Tracheal epithelial cell (primary cell): ENCODE measurements at places on chromosomes 12 and 14. TPM values are rescaled to one million over a fixed set of nuclear protein-coding genes. Genes with fewer than 3 reads are reported as not detected.

Gene RHOJ
- total RNA-seq: 0.21 and 0.24 TPM in 2 replicates

Gene SPTB
- under 0.01 TPM in 1 of 2 replicates, not detected in the other for total RNA-seq

Gene KLRC4
- not detected in 2 replicates for total RNA-seq

Gene CLMN
- 6.4 and 7.2 TPM in 2 replicates for total RNA-seq

Gene CARMIL3
- total RNA-seq: under 0.01 and 0.24 TPM in 2 replicates

Gene CPM
- 7.5 and 19.8 TPM in 2 replicates for total RNA-seq

Gene RPAP3
- total RNA-seq: 10.1 and 17.9 TPM in 2 replicates

Gene HNRNPA1
- total RNA-seq: 222 and 305 TPM in 2 replicates

Gene PTCSC3
- total RNA-seq: not detected in 2 replicates

Gene CCDC175
- total RNA-seq: not detected in 2 replicates

Gene DDIT3
- total RNA-seq: 75.9 and 79.7 TPM in 2 replicates

Gene MYF6
- not detected in 2 replicates for total RNA-seq

Gene ZNF10
- 1.7 and 4.3 TPM in 2 replicates for total RNA-seq

Gene NELL2
- total RNA-seq: under 0.01 TPM in 1 of 2 replicates, not detected in the other

Gene CD163
- not detected in 2 replicates for total RNA-seq

Gene IFNG-AS1
- total RNA-seq: under 0.01 TPM in 1 of 2 replicates, not detected in the other

Gene KLRK1
- not detected in 2 replicates for total RNA-seq

Gene KRT71
- not detected in 2 replicates for total RNA-seq

Gene FOXA1
- total RNA-seq: 2.9 and 4.9 TPM in 2 replicates

Gene DAO
- not detected in 2 replicates for total RNA-seq

Gene NR1H4
- 3.6 TPM in 1 of 2 replicates, not detected in the other for total RNA-seq

Gene WSCD2
- not detected in 2 replicates for total RNA-seq

Gene A2M
- 0.72 TPM in 1 of 2 replicates, not detected in the other for total RNA-seq

Gene MGP
- under 0.01 TPM in 1 of 2 replicates, not detected in the other for total RNA-seq

Gene SIX1
- total RNA-seq: 4.1 and 10.0 TPM in 2 replicates

Gene RERGL
- total RNA-seq: not detected in 2 replicates

Gene SMOC1
- 11.6 and 15.8 TPM in 2 replicates for total RNA-seq

Gene USP44
- total RNA-seq: 0.21 and 0.96 TPM in 2 replicates

Gene SRGAP1
- total RNA-seq: 3.1 and 6.6 TPM in 2 replicates

Gene SYNDIG1L
- total RNA-seq: under 0.01 TPM in 1 of 2 replicates, not detected in the other

Gene DPF3
- total RNA-seq: 0.85 and 0.96 TPM in 2 replicates

Gene INHBE
- total RNA-seq: 0.96 and 1.3 TPM in 2 replicates

Gene ADAM21
- total RNA-seq: 0.48 and 0.64 TPM in 2 replicates

Gene SMIM10L1
- total RNA-seq: 3.9 and 5.5 TPM in 2 replicates
